ENCODE measurements at places on chromosomes 4 and X.

GRCh38 chrX:80316526-80316925 is 103.7 kb upstream of the TENT5D start:
- no peak for DNase-seq

- no peak for DNase-seq
These were observed 289.7 kb upstream of the LDB2 start for GRCh38 chr4:17188125-17188524.

DNA sequence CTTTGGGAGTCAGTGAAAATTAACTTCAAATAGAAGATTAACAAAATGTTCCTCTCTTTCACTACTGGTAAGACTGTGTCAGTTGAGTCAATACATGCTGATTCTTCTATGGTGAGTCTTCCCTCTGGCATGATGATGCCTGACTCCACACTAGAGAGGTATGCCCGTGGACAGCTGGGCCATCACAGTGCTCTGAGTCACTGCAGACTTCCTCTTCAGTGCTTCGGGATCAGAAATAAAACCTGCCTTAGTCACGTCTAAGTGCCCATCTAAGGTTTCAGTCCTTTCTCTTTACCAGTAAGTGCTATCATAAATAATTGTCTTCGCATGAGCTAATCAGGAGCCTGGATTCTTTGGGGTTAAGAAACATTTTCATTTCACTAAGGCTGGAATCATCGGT is 1.6 kb upstream of the ASB5 start:
- DNase-seq = peak; percentile 97

- DNase-seq = no peak
These were observed 43.1 kb downstream of the TMEM164 start for GRCh38 chrX:110046001-110046400.

GRCh38 chr4:181970366-181970765 is 272.8 kb upstream of the TENM3 start:
- DNase-seq = no peak

DNA sequence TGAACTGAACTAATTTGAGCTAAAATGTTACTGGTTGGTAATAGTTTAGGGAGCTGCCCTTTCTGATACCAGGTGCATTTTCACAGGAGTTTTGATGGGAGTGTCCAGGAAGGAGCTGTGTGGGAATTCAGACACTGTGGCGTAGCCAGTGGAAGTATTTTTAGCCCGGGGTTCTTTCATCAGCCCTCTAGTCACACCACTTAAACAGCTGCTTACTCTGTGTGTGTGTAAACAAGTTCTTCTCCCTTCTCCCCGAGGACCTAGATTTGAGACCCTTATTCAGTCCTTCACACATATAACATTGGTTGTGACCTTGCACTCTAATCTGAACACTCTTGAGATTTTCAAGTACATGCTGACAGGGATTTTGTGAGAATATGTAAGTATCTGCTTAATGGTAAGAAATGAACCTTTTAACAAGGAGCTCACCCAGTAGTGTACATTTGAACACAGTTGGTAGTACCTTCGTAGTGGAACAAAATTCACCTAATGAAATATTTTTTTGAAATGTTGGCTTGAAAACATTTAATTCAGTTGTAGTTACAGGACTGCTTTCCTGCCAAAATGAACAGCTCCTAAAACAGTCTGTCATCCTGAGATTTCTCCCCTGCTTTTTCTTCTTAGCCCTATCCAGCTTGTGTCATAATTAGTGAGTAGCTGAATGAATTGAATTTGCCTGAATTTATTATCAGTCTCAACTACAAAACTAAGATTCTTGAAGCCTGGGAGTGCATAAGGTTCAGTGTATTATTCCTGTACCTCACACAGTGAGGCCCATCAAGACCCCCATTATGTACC is 61.8 kb downstream of the BMPR1B start:
- no peak for DNase-seq

GRCh38 chrX:12919620-12920019 is 13.2 kb downstream of the TLR8 start:
- DNase-seq = no peak

- no peak for DNase-seq
These were observed 566 bp downstream of the LARP7 start for GRCh38 chr4:112637552-112637866.

DNA sequence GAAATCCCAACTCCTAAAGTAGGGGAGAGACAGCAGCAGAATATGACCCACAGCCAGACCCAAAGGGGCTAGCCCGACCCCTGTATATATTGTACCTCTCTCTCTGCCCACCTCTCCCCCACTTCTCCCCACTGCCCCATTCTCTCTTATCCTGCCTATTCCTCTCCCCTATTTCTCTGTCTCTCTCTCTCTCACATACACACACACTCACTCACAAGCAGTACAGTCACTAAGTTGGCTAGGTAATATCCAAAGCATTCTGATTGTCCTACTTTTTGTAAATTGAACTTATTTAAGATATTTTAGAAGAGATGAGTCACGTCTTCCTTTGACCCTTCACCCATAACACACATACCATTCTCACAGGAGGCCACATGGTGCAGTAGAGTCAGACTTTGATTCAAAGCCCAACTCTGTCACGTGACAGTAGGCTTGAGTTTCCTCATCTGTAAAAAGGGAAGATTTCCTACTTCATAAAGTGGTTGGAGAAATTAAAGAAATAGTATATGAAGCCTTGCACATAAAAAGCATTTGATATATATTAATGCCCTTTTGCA is 29.5 kb downstream of the SRPX2 start:
- no peak for DNase-seq

DNA sequence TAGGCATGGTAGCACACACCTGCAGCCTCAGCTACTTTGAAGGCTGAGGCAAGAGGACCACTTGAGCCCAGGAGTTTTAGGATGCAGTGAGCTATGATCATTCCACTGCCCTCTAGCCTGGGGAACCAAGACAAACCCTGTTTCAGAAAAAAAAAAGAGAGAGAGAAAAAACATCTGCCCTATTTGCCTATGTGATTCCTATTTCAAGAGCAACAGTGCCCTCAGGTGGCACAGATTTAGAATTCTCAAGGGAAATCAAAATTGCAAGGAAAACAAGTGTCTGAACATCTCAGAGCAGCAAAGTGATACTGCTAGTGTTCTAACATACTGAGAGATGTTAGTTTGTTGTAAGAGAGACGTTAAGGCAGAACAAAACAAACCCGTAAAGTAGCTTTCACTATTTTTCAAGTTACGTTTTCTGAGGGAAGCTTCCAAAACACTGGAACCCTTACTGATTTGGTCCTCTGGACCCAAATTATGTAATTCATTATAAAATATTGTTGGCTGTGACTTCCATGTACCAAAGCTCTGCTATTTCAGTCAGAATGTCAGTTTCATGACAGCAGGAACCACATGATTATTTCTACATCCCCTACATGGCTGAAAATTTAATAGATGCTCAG is 7.9 kb downstream of the BDH2 start:
- DNase-seq = peak; percentile 14

DNA sequence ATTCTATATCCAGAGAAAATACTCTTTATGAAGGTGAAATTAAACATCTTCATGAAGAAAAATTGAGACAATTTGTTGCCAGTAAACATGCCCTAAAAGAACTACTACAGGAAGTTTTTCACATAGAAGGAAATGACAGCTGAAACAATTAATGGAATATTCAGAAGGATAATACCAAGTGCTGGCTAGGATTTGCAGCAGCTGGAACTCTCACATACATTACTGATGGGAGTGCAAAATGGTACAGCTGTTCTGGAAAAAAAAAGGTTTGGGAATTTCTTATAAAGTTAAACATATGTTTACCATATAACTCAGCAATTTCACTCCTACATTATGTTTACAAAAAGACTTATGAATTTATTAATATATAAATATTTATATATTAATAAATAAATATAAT is 193.2 kb upstream of the FAT4 start:
- no peak for DNase-seq

DNA sequence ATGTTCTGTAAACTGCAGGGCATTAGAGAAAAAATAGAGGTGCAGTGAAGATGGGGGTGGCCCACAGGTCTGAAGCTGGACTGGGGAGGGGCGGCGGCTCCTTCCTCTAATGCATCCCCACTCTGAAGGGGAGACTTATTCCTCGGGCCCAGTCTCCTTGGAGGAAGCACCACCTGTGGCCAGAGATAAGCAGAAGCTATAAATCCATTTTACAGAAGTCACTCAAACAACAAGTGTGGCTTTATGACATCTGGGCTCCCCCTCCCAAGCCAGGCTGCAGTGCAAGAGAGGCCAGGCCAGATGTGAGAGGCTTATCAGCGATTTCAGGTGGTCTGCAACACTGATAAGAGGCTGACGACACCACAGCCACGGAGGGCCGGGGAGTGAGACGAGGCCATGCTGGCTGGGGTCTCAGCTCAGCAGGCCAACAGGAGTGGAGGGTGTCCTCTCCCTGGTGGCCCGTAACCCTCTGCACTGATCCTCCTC is 15.8 kb downstream of the CYTL1 start:
- DNase-seq = no peak

DNA sequence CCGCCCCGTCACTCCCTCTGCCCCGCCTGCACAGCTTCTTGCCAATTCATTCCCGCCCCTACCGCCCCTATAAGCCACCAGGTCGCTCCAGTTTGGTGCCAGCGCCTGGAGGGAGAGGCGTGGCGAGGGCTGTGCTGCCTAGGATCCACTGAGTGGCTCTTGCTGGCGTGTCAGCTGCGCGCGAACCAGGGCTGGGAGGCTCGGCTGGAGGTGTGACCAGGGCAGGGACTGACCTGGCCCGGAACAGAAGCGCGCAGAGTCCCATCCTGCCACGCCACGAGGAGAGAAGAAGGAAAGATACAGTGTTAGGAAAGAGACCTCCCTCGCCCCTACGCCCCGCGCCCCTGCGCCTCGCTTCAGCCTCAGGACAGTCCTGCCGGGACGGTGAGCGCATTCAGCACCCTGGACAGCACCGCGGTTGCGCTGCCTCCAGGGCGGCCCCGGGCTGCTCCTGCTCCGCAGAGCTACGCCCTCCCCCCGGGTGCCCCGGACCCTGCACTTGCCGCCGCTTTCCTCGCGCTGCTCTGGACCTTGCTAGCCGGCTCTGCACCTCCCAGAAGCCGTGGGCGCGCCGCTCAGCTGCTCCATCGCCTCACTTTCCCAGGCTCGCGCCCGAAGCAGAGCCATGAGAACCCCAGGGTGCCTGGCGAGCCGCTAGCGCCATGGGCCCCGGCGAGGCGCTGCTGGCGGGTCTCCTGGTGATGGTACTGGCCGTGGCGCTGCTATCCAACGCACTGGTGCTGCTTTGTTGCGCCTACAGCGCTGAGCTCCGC is at the start of gene GPR78:
GPR78 (plus strand) TSS at position 72 of the 773 bp plus-strand sequence; CDS start at position 663, 591 bp downstream.
- DNase-seq = no peak

- DNase-seq = no peak
These were observed 59.2 kb downstream of the SLC7A11 start for GRCh38 chr4:138182838-138183426.

DNA sequence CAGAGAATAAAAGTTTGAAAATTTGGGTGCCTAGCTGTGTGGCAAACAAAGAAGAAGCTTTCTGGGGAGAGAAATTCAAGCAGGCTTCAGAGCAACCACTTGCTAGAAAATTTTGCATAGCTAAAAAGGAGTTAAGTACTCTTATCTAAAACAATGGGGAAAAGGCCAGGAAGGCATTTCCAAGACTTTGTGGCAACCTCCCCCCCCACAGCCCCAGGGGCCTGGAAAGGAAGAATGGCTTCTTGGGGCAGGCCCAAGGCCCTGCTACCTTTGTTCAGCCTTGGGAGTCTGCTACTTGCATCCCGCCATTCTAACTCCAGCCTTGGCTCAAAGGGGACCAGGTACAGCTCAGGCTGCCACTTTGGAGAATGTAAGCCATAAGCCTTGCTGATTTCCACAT is 102.2 kb downstream of the PTCHD1 start:
- DNase-seq = no peak

GRCh38 chr4:3870567-3870962 is 104.4 kb downstream of the ADRA2C start:
- no peak for DNase-seq

DNA sequence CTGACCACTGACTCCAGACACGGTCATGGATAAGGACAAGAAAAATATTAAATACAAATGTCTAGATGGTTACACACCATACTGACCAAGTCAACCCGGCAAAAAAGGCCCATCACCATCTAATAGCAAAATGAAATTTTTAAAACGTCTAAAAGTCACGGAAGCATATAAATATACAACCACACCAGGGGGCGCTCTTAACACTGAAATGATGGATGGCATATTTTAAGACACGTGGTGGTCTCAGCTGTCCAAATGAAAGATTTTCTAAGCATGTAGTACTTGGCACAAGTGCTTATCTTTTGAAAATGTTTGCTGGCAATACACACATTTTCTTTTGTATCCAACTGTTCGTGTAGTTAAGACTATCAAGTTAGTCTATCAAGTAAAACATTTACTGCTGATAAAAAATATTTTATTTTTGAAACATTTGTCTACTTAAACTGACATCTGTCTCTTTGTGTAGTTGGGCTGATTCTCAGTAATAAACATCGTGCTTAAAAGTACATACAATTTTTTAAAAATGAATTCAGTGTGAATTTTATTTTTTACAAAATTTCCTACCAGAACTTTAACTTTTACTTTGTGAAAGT is 64.6 kb downstream of the COX7B2 start:
- no peak for DNase-seq

DNA sequence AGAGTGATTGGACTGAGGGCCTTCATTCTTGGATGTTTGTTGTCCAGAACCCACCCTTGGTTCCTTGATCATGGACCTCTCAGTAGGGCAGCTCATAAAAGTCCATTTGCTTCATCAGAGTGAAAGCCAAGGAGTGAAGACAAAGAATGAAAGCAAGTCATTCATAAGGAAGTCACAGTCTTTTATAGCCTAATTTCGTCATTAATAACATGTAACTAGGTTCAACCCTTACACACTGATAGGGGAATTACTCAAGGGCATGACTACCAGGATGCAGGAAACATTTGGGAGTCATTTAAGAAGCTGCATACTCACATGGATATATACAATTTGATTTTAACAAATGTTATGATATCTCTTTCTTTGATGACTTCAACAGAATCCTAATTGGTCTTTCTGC is 95.2 kb downstream of the RPA4 start:
- DNase-seq = no peak

- DNase-seq = no peak
These were observed 105.0 kb downstream of the PCDH7 start for GRCh38 chr4:30825008-30825770.

GRCh38 chrX:125293850-125294780 is 25.6 kb upstream of the TEX13C start:
- DNase-seq = peak; percentile 3

- DNase-seq = no peak
These were observed 23.8 kb upstream of the ARHGAP10 start for GRCh38 chr4:147707892-147708672.

- DNase-seq = peak; percentile 46
These were observed 15.6 kb upstream of the LAP3 start for GRCh38 chr4:17561195-17561909.

DNA sequence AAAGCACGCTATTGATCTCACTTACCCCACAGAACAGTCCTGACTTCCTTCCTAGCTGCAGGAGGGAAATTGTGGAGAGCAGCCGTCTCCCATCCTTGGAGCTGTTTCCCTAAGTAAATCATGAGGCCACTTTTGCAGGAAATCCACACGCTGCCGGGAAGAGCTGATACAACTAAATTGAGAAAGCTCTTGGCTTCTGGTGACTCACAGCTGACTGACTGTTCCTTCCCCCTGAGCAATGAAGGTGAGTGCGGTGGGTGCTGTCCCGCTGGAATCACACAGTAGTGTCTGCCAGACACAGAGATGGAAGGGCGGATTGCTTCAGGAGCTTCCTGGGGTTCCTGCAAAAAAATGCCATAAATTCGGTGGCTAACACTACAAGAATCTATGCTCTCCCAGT is 268.9 kb downstream of the ASMT start:
- DNase-seq = no peak
